Activated CD4-positive, alpha-beta T cell treated with anti-CD3 and anti-CD28 coated beads, Interleukin-2, amount 10 ng/mL, durations not matched to agents 24 days and 14 days (primary cell): ENCODE measurements at places on chromosomes 1 and 21.

DNA sequence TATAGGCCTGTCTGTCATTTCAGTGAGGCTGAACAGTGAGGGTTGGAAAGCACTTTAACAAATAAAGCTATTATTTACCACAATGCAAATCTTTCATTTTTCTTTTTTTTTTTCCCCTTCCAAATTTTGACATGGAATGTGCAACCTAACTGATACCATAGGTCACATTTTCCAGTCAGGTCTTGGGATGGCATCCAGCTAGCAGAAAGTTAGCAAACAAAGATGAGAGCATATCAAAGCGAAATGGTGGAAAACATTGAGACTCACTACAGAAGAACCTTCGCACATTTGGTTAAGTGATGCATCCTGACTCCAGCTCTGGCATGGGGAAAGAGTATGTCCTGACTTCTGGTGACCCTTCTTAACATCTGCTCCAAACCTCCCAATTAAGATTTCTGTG is 105.1 kb upstream of the L1TD1 start:
- no peaks in the 10 kb centered on the region for H3K4me1 ChIP-seq
- H3K27me3 ChIP-seq = no peaks in the 10 kb centered on the region
- no peaks in the 10 kb centered on the region for H3K36me3 ChIP-seq
- DNase-seq = no peak
- no peak overlapping the region for H3K4me3 ChIP-seq
- H3K27ac ChIP-seq = no peak overlapping the region

- no peak overlapping the region for H3K4me3 ChIP-seq
- no peaks in the 10 kb centered on the region for H3K4me1 ChIP-seq
- DNase-seq = no peak
- peaks cover 19% of the 10 kb centered on the region for H3K27me3 ChIP-seq
- no peaks in the 10 kb centered on the region for H3K36me3 ChIP-seq
- H3K27ac ChIP-seq = no peak overlapping the region
Observed at GRCh38 chr1:207241164-207241934, 80.1 kb upstream of the CD55 start.

GRCh38 chr21:18443085-18443484 is 39.5 kb upstream of the TMPRSS15 start:
- no peak overlapping the region for H3K4me3 ChIP-seq
- no peak for DNase-seq
- H3K27me3 ChIP-seq = no peaks in the 10 kb centered on the region
- H3K36me3 ChIP-seq = no peaks in the 10 kb centered on the region
- no peak overlapping the region for H3K27ac ChIP-seq
- H3K4me1 ChIP-seq = no peaks in the 10 kb centered on the region

- no peak overlapping the region for H3K4me3 ChIP-seq
- no peak overlapping the region for H3K27ac ChIP-seq
- H3K27me3 ChIP-seq = peaks cover 4% of the 10 kb centered on the region
- DNase-seq = no peak
Observed at GRCh38 chr1:89149229-89149628, 23.3 kb upstream of the GBP2 start.

DNA sequence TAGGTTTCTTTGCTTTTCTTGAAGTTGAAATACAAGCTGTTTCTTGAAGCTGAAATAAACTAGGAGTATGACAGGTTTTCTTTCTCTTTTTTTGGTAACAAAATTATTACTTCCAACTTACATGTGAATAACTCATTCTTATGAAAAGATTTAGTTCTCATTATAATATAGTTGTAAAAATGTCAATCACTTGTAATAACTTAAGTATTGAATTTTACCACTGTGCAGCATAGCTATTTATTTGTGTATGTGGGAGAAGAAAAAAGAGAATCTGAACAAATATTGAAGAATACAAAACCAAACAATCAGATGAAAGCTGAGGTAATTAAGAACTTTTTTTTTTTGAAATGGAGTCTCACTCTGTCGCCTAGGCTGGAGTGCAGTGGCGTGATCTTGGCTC is 11.1 kb downstream of the CLIC4 start:
- no peak overlapping the region for H3K27ac ChIP-seq
- DNase-seq = no peak
- H3K36me3 ChIP-seq = no peaks in the 10 kb centered on the region
- H3K27me3 ChIP-seq = no peaks in the 10 kb centered on the region
- no peak overlapping the region for H3K4me3 ChIP-seq

DNA sequence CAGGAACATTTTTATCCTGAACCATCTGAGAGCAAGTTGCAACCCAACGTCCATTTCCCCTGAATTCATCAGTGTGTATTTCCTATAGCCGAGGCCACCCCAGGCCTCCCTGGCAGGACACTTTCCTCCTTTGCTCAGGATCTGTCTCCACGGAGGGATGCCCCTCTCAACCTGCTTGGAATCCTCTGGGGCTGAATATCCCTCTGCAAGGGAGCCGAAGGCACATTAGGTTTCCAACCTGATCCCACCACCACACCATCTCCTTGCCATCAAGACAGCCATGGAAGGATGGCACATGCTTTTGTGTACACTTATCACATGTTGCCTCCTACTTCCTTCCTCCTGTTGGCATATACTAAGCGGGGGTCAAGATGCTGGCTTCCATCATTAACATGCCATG is 74.8 kb upstream of the EDN2 start:
- H3K27ac ChIP-seq = peak overlapping the region; percentile 52
- no peak for DNase-seq
- peaks cover 79% of the 10 kb centered on the region for H3K36me3 ChIP-seq
- no peak overlapping the region for H3K4me3 ChIP-seq
- H3K27me3 ChIP-seq = no peaks in the 10 kb centered on the region

DNA sequence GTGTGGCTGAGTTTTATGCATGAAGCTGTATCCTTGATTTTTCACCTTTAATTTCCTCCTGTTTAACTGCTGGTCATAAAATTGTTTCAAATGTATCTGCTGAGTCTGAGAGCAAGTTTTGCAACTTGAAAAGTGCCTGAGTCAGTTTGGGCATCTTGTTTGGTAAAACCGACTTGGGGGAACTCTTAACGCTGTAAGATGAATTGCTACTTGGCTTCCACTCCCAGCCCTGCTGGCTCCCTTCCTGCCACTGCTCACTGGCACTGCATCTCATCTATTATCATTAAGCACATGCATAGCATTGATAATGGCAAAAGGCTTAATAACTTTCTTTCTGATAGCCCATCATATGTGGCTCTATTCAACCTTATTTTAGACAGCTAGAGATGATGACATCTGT is 35.7 kb upstream of the FAM78B start:
- DNase-seq = no peak
- H3K4me1 ChIP-seq = no peaks in the 10 kb centered on the region
- H3K27ac ChIP-seq = no peak overlapping the region
- no peaks in the 10 kb centered on the region for H3K36me3 ChIP-seq

DNA sequence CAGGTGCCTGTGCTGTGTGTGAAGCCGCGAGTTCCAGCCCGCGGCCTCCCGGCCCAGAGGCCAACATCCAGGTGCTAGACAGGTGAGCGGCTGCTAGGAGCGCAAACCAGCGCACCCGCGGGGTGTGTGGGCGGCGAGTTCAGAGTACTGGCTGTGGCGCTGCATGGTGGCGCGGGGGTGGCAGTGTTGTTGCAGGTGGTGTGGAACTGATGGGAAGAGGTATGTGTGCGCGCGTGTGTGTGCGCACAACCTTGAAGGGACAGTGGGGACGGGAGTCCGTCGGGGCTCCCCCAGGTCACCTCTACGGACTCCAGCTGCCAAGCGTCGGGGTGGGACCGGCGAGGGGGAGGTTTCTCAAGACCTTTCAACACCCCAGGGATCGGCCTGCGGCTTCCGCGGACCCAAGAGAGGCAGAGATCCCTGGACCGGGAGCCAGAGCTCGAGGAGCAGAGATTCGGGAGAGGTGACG is 433 bp upstream of the DMBX1 start:
- peak; percentile 72 for DNase-seq
- peaks cover 5% of the 10 kb centered on the region for H3K36me3 ChIP-seq
- H3K4me1 ChIP-seq = peaks cover 22% of the 10 kb centered on the region
- peak overlapping the region; percentile 5 for H3K27ac ChIP-seq
- H3K27me3 ChIP-seq = peaks cover 90% of the 10 kb centered on the region

DNA sequence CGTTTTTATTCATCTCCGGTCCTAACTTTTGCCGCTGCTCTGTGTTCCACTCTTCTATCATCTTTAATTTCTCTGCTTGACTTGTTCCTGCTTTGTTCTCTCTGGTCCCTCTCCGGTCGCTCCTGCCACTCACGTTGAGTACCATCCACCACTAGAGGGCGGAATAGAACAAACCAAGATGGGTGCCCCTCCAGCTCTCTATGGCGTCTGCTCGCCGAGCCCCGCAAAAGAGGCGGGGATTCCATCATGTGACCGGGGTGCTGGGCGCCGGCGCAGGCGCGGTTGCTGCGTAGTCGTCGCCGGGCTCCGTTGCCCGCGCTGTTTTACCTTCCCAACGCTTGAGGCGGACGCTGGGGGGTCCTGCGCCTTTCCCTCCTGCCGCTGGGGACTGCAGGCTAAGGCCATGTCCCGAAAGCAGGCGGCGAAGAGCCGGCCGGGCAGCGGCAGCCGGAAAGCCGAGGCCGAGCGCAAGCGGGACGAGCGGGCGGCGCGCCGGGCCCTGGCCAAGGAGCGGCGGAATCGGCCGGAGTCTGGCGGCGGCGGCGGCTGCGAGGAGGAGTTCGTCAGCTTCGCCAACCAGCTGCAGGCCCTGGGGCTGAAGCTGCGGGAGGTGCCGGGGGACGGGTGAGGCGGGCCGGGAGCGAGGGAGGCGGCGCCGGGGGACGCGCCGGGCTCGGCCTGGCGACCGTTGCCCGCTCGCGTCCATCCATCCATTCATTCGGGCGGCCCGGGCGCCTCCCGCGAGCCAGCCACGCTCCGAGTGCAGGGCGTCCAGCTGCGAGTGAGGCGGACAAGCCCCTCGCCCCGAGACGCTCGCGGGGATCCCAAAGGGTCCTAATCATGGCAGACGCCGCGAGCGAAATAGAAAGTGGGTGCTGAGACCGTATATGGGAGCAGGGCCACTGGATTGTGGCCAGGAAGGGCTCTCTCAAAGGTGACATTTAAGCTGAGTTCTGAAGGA is at the start of gene OTUD3:
Gene OTUD3 (plus strand): TSS at position 285 of the 961 bp plus-strand sequence. CDS start 119 bp downstream, at position 404.
- peak within 1 kb of the TSS; percentile 90 for H3K4me3 ChIP-seq
- peak within 1 kb of the TSS; percentile 74 for H3K27ac ChIP-seq
- peak; percentile 99 for DNase-seq
- peaks cover 7% of the 10 kb centered on the region for H3K36me3 ChIP-seq
- peaks cover 2% of the 10 kb centered on the region for H3K27me3 ChIP-seq
- peaks cover 25% of the 10 kb centered on the region for H3K4me1 ChIP-seq

DNA sequence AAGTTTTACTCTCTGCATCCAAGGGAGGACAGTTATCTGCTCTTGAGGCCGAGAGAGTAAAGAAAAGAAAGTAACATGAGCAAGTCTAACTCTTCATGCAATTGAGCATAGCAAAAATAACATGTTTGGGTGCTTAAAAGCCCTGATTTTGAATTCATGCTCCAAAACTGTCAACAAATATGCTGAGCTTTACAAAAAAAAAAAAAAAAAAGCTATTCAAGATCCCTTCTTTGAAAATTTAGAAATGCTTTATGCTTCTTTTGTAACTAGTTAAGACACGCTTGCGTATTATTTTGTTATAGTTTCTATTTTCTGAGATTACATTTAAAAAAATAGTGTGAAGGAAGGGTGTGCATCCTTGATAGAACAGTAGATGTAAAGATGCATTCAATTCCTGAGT is 1733.0 kb downstream of the MRPL39 start:
- no peak for DNase-seq
- no peaks in the 10 kb centered on the region for H3K27me3 ChIP-seq
- no peaks in the 10 kb centered on the region for H3K36me3 ChIP-seq

- no peak overlapping the region for H3K27ac ChIP-seq
- H3K36me3 ChIP-seq = no peaks in the 10 kb centered on the region
- peaks cover 6% of the 10 kb centered on the region for H3K4me1 ChIP-seq
Observed at GRCh38 chr1:6427441-6428390, 3.1 kb downstream of the ESPN start.

GRCh38 chr21:28899744-28900143 is 92.9 kb downstream of the LTN1 start:
- no peaks in the 10 kb centered on the region for H3K4me1 ChIP-seq
- no peak overlapping the region for H3K27ac ChIP-seq
- peaks cover 22% of the 10 kb centered on the region for H3K27me3 ChIP-seq
- no peak overlapping the region for H3K4me3 ChIP-seq
- no peak for DNase-seq

DNA sequence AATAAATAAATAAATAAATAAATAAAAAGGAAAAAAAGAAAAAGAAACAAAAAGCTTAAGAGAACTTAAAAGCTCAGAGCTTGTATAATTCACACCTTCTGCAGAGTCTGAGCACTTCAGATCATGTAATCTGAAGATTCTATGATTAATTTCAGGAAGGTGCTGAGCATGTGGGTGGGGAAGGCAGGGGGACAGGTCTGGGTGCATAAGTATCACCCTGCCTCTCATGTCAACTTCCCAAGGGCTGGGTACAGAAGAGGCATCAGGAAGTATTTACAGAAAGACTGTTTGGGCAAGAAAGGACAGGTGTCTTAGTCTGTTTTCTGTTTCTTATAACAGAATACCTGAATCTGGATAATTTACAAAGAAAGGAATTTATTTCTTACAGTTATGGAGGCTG is 20.4 kb upstream of the PADI2 start:
- H3K27ac ChIP-seq = no peak overlapping the region
- no peaks in the 10 kb centered on the region for H3K4me1 ChIP-seq
- H3K36me3 ChIP-seq = no peaks in the 10 kb centered on the region

DNA sequence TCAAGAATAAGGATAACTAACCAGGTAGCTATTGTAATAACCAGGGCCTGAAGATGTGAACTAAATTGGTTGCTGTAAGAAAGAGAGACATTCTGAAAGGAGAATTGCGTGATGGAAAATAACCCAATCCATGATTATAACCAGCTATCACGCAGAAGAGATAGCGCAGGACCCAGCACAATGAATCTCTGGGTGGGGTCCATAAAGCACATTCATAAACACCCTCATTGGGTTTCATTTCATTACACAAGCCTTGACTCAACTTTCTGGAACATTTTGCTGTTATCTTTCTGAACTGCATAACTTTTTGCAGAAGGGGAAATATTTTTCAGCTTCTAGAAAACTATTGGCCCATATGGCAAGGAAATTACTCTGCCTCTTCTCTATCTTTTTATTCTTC is 45.3 kb upstream of the CDC7 start:
- peaks cover 2% of the 10 kb centered on the region for H3K27me3 ChIP-seq
- no peak overlapping the region for H3K27ac ChIP-seq
- H3K4me1 ChIP-seq = no peaks in the 10 kb centered on the region

DNA sequence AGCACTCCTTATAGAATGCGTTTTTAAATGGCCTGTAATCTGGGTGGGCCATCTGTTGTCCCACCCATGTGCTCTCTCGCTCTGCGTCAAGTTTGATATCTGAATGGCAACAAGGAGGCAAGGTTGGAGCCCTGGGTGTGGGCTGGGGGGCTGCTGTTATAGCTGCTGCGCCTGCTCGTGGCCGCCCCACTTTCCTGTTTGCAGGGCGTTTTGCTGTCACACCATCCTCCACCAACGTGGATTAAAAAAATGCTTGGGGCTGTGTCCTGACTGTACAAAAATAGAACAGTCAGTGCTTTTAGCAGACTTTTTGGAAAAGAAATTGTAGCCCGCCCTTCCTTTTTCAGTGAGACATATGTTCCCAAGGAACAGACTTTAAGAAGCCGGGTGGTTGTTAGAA is 25.4 kb downstream of the UMODL1 start:
- no peak overlapping the region for H3K4me3 ChIP-seq
- peaks cover 14% of the 10 kb centered on the region for H3K27me3 ChIP-seq
- no peaks in the 10 kb centered on the region for H3K36me3 ChIP-seq
- no peaks in the 10 kb centered on the region for H3K4me1 ChIP-seq

- H3K27me3 ChIP-seq = no peaks in the 10 kb centered on the region
- H3K27ac ChIP-seq = no peak overlapping the region
- peaks cover 23% of the 10 kb centered on the region for H3K4me1 ChIP-seq
- H3K4me3 ChIP-seq = no peak overlapping the region
- H3K36me3 ChIP-seq = no peaks in the 10 kb centered on the region
Observed at GRCh38 chr1:224510880-224511645, 76.5 kb upstream of the WDR26 start.
